Head of caudate nucleus (tissue), 42 donors: ENCODE measurements at places on chromosomes 13 and 19.
A peak's percentile ranks its signal among the peaks of the same experiment; 100 is the strongest.

- no peak for DNase-seq
Observed at GRCh38 chr13:90918536-90918935, 429.0 kb upstream of the MIR17HG start.

DNA sequence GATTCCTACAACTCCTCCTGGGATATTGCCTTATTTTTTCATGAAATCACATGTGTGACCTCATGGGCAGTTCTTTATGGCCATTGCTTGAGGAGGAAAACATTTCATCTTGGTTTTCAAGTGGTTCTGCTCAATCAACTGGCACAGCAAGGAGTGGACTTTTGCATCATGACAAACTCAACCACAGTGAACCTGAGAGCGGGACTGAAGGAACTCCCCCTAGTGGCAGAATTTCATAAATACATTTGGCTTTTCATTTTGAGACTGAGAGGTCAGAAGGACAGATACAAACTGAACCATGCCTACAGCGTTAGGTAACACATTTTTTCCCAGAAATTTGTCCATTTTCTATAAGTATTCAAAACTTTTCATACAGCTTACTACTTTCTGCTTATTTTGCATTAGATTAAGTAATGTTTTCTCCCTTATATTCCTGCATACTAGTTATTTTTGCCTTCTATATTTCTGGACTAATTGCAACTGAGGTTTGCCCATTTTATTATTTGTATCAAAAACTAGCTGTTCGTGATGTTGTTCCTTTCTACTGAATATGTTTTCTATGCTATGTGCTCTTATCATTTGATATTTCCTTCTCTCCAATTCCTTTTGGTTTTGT lies 13.4 kb upstream of the SIGLEC12 start:
- DNase-seq: no peak

DNA sequence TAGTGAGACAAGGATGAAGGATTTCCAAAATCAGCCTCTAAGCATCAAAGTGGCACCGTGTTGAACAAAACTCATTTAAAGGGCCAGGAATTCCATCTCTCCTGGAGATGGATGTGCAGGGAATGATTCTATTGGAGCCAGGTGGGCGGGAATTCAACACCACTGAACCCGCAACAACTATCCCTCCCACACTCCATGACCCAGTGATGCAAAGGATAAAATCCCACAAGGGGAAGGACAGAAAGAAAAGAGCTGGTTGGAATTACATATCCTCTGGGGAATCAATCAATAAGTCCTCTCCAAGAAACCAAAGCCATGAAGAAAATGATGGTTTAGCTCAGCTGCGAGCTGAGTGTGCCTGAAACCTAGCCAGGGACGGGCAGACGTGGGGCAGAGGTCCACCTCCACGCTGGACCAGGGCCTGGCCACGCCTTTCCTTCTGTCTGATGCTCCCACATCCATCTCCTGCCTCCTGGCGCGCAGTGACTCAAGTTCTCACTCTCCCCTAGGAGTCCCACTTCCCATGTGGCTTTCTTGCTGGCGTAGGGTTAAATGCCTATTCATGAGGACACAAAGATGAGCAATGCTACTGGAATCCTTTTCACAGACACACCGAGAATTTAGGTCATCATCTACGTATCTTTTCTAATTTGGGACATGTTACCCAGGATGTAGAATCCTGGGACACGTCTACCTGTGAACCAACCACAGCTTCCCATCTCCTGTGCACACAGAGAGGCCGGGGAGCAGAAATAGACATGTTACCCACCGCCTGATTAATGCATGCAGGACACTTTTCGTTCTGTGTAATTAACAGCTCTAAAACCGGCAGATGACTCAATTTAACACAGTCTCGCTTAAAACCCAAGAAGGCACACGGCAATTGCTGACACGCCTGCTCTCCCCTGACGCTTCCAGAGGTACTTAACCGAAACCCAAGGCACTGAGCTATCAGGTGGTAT lies 48.6 kb downstream of the PEPD start:
- peak; percentile 38 for DNase-seq

DNA sequence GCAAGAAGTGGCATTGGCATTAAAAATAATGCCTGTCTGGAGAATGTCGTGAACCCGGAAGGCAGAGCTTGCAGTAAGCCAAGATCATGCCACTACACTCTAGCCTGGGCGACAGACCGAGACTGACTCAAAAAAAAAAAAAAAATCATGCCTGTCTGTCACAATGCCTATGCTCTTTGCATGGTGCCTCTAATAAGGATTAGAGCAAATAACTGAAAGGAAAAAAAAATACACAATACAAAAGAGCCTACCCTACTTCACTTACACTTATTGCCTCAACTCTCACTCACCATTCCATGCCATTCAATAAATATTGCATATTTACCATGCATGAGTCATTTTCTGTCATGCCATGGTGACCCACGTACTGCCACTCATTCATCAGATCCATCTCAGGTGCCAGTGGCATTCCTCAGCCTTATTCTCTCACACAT lies 49.1 kb downstream of the TBC1D4 start:
- no peak for DNase-seq

GRCh38 chr19:40466219-40466984 lies 399 bp upstream of the SPTBN4 start:
- peak; percentile 76 for DNase-seq

DNA sequence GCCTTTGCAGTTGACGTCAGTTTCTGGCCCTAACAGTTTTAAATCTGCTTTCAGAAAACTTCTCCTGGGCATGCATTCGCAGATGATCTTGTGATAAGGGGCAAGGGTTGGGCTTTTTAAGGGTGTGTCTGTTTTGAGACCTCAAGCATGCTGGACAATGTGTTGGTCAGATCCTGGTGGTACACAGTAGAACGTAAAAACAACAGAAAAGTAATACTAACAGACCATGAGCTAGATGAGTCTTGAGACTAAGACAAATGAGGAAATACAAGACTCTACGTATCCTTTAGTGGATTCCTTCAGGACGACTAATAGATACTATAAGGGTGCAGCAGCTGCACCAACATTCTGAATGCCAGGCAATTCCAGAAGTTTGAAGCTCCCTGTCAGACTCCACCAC lies 237.6 kb downstream of the DNAJC15 start:
- no peak for DNase-seq

- DNase-seq: no peak
Observed at GRCh38 chr19:10086591-10087192, 575 bp downstream of the SHFL start.

DNA sequence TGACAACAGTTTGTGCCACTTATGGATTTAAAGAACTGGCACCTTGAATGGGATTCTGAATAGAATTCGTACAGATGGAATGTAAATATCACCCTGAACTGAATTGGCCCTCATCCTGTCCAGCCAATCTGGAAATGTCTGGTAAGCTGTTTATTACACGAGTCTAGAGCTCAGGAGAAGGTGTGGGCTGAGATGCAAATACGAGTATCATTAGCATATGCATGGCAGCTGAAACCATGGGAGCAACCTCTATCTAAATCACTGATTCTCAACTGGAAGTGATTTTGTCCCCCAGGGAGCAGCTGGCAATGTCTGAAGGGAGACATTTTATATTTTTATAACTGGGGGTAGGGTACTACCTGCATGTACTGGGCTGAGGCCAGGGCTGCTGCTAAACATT lies 15.6 kb upstream of the VWA8 start:
- DNase-seq: no peak

- no peak for DNase-seq
Observed at GRCh38 chr19:35843676-35844481, 8.4 kb downstream of the NPHS1 start.

DNA sequence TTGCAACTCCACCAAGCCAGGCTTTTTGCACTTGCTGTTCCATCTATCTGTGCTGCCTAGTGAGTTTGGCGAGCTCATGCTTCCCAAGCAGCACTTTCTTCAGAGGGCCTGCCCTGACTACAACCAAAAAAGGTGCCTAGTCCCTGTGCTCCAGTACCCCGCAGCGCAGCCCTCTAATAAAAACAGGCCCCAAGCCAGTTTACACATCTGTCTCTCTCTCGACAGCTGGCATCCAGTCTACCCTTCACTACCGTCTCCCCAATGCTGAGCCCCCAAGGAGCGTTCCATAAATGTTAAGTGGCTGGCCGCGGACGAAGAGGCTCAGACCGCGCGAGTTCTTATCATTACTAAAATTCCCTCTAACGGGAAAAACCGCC lies 512 bp downstream of the MED4 start:
- no peak for DNase-seq

DNA sequence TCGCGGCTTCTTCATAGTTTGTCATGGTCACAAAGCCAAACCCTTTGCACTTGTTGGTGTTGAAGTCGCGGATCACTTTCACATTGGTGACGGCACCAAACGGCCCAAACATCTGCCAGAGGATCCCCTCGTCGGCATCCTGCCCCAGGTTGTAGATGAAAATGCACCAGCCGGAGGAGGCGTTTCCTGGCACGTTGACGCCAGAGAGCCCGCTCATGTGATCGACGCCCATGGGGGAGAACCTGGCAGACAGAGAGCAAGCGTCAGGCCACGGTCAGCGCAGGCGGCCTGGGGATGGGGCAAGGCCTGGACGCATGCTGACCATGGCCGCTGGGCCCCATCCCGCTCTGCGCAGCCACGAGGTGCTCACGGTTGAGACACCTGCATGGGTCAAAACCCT lies 20.1 kb upstream of the TIMM44 start:
- DNase-seq: no peak

GRCh38 chr19:8254286-8255001 lies 45.3 kb downstream of the CERS4 start:
- no peak for DNase-seq

GRCh38 chr13:50682002-50682401 lies 161.5 kb downstream of the DLEU7 start:
- DNase-seq: no peak

- DNase-seq: no peak
Observed at GRCh38 chr13:57314897-57315520, 148.0 kb downstream of the PRR20E start.

- no peak for DNase-seq
Observed at GRCh38 chr19:45195764-45196163, 17.2 kb downstream of the BLOC1S3 start.

DNA sequence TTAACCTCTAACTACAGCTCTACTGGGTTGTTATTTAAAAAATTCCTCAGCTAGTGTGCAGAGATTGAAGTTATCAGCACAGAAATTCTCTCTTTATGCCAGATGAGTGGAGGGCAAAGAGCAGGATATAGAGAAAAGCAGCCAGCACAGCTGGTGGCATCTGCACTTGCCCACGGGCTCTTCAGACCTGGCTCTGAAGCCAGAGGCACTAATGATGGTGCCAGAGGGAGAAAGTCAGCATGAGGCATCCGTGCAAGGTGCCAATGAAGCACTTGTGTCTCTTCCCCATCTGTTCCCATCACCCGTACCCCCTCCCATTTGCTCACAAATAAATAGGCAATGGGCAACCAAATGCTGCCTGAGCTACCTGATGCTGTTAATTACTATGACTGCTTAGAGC lies 138.9 kb downstream of the OLFM4 start:
- DNase-seq: no peak

GRCh38 chr13:95317039-95317989 lies 16.1 kb upstream of the ABCC4 start:
- DNase-seq: no peak

DNA sequence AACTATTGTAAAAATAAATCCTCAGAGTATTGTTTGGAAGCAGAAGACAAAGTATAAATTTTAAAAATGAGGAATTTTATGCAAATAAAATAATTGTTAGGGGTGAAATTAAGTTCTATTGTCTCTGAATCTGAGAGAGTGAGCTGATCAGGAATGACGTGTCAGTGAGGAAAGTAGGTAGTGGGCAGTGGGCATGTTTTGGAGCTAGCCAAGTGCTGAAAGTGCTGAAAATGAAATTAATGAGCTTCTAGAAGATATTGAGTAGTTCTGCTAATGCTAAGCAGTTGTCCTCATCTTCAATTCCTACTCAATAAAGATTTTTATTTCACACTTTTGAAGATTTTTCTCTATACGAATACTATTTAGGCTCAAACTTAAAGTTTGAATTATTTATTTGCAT lies 1167.8 kb upstream of the PCDH20 start:
- no peak for DNase-seq

DNA sequence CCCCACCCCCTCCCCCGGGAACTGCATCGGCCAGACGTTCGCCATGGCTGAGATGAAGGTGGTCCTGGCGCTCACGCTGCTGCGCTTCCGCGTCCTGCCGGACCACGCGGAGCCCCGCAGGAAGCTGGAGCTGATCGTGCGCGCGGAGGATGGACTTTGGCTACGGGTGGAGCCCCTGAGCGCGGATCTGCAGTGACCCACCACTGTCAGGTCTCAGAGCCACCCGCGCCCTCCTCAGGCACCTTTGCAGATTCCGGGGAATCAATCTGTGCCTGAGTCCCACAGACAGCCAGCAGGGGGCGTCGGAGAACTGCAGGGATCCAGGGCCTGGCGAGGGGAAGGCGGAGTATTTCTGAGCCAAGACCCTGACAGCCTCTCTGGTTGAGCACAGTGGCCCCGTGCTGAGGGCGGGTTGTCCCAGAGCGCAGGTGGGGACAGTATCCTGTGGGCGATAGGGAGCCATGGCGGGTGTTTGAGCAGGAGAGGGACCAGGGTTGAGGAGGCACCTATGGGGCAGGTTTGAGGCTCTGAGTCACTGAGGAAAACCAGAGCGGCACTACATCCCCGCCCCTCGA lies 30.4 kb upstream of the CYP4F8 start:
- peak; percentile 83 for DNase-seq

DNA sequence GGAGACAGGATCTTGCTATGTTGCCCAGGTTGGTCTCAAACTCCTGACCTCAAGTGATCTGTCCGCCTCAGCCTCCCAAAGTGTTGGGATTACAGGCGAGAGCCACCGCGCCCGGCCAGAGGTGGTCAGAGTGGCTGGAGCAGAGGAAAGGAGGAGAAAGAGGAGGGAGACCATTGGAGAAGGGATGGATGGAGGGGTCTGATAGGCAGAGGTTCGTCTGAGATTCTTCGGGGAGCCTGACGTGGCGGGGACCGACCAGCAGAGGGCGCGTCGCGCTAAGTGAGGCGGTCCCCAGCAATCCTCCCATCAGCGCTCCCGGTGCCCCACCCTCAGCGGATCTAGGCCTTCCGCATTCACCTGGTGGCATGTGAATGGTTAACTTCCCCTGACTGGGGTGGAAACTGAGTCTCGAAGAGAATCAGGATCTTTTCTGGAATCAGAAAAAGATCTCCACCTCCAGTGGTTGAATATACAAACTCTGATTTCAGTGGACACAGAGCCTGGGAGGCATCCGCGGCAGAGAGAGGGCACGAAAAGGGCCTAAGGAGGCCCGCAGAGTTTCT lies 8.8 kb downstream of the GTPBP3 start:
- peak; percentile 83 for DNase-seq

DNA sequence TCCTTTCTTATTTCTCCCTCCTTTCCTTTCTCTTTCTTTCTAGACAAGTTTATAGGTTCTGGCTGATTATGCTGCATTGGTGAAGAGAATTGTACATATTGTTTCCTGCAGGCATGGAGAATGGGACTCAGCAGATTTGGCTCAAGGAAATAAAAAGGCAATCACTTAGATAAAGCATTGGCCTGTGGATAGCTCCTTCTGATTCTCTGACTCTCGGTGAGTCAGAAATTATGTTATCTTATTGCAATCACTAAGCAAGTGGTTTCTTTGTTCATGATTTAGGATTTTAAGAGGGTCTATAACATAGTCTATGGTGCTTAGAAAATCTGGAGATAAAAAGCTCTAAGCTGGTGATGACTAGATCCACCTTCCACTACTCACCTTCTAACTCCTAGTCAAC lies 54.0 kb upstream of the POSTN start:
- DNase-seq: no peak

- DNase-seq: no peak
Observed at GRCh38 chr19:49614096-49614833, 23.3 kb downstream of the PRR12 start.
